ENCODE measurements at places on chromosomes 5 and 9. TPM values are rescaled to one million over a fixed set of nuclear protein-coding genes. Genes with fewer than 3 reads are reported as not detected.

Gene PDLIM4
- total RNA-seq: not detected

Gene ADRA1B
- not detected for total RNA-seq

Gene MCIDAS
- not detected for total RNA-seq

Gene LCN1
- not detected for total RNA-seq

Gene TIFAB
- 0.06 TPM for total RNA-seq

Gene TRAPPC13
- 19.2 TPM for total RNA-seq

Gene DMGDH
- 0.70 TPM for total RNA-seq

Gene PTAR1
- total RNA-seq: 57.4 TPM

Gene GPX3
- 1.4 TPM for total RNA-seq

Gene CNTFR
- not detected for total RNA-seq

Gene ZNF354C
- 8.4 TPM for total RNA-seq

Gene STING1
- 137 TPM for total RNA-seq

Gene GPR150
- total RNA-seq: 1.4 TPM

Gene C9orf85
- total RNA-seq: 10.0 TPM

Gene CRB2
- 0.09 TPM for total RNA-seq

Gene PHF2
- 24.6 TPM for total RNA-seq

Gene ACSL6
- 26.3 TPM for total RNA-seq

Gene OMD
- not detected for total RNA-seq

Gene SMIM33
- total RNA-seq: 0.19 TPM

Gene FST
- total RNA-seq: 1.1 TPM

Gene BAAT
- not detected for total RNA-seq

Gene RIMOC1
- total RNA-seq: 30.4 TPM

Gene KIF4B
- total RNA-seq: not detected

Gene ZFP2
- total RNA-seq: 1.3 TPM

Gene PPP1R26
- total RNA-seq: 0.96 TPM

Gene SPATA31E1
- total RNA-seq: not detected

Gene GPR151
- total RNA-seq: not detected

Gene LIX1
- not detected for total RNA-seq

Gene HSD17B3
- total RNA-seq: 0.58 TPM

Gene PDZD2
- 1.2 TPM for total RNA-seq

Gene KCNT1
- total RNA-seq: not detected

Gene SLC34A1
- total RNA-seq: 0.18 TPM

Gene NEUROG1
- not detected for total RNA-seq

Gene MED22
- 40.7 TPM for total RNA-seq

Gene PITX1
- total RNA-seq: 0.38 TPM

Gene SRP19
- 43.5 TPM for total RNA-seq

Gene GAS1
- 0.82 TPM for total RNA-seq

Gene ITGA2
- 0.16 TPM for total RNA-seq

Gene FGD3
- 201 TPM for total RNA-seq

Gene IL13
- total RNA-seq: 1.9 TPM

Gene FCN2
- not detected for total RNA-seq

Gene ADAMTS13
- total RNA-seq: 1.5 TPM

Gene PCDHAC2
- not detected for total RNA-seq

Gene ARID3C
- not detected for total RNA-seq

Gene NFIB
- total RNA-seq: 0.41 TPM

Gene PRUNE2
- 0.45 TPM for total RNA-seq

Gene GLT6D1
- total RNA-seq: not detected

Gene PCDHGA2
- total RNA-seq: 0.15 TPM

All from T-cell (primary cell).